ENCODE measurements at places on chromosomes 2 and 18.

DNA sequence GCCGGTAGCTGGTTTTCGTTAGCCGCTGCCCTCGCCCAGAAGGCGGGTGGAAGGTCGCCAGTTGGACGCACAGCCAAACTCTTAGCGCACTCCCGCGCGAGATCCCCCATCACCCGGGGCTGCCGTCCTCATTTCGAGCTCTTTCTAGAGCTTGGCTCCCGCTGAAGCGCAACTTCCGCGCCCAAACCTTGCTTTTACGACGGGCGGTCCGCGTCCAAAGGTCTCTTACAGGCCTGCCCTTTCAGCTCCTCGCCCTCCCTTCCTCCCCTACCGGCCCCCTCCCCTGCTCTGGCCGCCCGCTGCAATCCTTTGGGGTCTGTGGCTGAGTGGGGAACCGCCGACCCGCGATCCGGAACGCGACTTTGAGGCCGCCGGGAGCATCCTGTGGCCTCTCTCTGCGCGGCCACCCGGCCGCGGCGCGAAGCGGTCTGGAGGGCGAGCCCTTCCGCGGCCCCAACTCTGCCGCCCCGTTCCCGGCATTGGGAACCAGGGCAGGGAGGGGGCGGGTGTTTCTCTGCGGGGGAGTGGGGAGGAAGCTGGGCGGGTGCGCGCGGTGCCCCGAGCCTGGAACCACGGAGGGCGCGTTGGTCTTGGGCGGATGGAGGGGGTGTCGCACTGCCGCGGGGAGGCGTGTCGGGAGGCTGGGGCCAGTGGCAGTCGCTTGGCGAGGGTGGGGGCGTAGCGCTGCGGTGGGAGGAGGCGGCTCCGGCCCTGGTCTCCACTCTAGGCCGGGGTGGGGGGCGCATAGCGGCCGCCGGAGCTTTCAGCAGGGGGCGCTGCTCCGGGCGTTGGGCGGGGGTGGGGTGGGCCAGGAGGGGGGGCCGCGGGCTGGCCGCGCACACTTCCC, at the start of gene GDF7:
Gene GDF7, plus strand, starts transcription at position 841 of the 847 bp plus-strand sequence. CDS start 96 bp downstream, outside the sequence.
- DNase-seq = peak; percentile 96

DNA sequence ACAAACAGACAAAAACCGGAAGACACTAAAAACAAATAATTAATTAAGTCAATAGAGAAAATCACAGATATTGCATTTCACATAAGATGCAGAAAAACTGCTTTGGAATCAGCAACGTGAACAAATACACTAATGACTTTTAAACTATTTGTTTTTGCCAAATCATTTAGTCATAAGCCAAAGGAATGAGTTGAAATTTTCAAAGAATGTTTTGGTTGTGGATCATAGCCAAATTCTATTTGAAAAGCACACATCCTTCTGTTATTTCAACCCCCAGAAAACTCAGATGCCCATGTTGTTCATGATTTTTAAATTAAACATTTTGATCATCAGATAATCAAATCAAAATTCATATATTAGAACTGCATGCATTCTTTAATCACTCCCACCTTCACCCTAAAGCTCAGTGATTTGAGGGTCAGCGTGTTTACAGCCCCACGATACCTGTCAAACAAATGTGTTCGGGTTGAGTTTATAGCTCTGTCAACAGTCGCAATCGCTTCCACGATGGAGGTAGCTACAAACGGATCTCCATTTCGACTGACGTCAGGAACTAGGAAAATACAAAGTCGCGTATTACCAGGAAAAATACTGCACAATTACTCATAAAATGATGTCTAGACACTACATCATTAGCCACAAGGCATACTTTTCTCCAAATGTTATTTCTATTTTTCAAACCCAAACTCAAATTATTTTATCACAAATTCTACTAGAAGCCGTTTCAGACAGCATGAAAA, 90.2 kb downstream of the PXDN start:
- DNase-seq = no peak

- no peak for DNase-seq
Observed at GRCh38 chr2:215455958-215456357, 20.1 kb upstream of the FN1 start.

GRCh38 chr18:2540575-2540974, 30.7 kb downstream of the METTL4 start:
- DNase-seq = no peak

DNA sequence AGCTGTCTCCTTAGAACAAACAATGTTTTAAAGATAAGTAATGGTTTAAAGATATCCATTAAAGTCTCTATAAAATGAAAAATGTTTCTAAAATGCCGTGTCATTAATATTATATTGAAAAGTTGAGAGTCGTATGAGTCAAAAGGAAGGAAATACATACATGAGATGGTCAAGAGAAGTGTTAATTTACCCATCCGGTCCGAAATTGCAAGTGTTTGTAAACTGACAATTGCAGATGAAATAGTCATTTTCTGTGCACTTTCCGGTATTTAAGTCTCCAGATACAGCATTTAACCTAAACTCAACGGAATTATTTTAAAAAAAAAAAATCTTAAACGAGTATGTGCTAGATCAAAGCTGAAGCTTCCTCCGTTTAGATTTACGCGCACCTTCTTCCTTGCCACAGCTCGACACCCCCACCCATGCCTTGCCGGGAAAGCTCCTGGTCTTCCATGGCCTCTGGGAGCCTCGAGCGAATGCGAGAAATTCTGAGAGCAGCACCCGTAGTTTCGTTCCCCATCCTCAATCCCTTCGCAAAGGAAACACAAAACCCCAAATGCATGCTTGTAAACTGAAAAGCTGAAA, 1.8 kb downstream of the DSC3 start:
- DNase-seq = no peak

All from HuH-7 (cell line).